Adipocyte (in vitro differentiated cells): ENCODE measurements at places on chromosomes 2 and 18.
A peak's percentile ranks its signal among the peaks of the same experiment; 100 is the strongest.

- no peak for DNase-seq
Observed at GRCh38 chr2:240563951-240564560, 3.9 kb downstream of the DUSP28 start.

- no peak for DNase-seq
Observed at GRCh38 chr18:48594471-48595094, 55.8 kb downstream of the CTIF start.

GRCh38 chr18:22737054-22737453, 196.1 kb upstream of the RBBP8 start:
- DNase-seq: no peak

DNA sequence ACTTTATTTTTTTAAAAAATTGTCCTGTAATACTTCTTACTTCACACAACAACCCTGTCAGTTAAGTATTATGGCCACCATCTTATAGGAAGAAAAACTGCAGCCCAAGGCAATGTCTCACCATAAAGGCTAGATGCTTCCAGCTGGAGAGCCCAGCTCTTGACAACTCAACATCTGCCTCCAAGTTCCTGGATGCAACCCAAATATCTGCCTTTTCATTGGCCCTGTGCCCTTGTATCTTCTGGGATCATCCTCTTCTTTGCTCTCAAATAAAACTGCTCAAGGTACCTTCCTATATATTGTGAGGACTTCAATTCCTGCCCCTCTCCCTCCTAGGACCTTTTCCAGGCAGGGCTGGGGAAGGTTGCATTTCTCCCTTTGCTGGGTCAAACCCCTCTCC, 69.5 kb downstream of the BIN1 start:
- DNase-seq: no peak

- DNase-seq: no peak
Observed at GRCh38 chr2:2331881-2332280, 806 bp upstream of the MYT1L start.

- no peak for DNase-seq
Observed at GRCh38 chr2:37820471-37820986, 104.6 kb upstream of the RMDN2 start.

DNA sequence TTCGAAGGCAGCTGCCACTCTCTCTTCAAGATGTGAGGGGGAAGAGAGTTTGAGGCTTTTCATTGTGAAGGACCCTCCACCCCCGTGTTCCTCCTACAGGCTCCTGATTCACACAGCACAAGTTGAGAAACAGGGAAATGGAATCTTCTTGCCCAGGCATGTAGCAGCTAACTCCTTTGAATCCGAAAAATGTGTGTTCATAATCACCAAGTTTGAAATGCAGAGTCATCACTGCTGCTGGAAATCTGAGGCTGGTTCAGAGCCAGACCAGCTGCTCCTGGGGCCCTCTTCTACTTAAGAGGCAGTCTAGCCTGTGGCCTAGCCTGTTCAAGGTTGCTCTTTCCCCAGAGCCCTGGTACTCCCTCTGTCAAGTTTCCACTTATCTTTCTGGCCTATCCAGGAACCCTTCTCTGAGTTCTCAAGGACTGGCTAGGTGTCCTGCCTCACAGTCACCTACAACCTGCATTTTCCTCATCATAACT, 166.4 kb downstream of the TMEM247 start:
- DNase-seq: peak; percentile 85

- no peak for DNase-seq
Observed at GRCh38 chr2:42572297-42573081, 4.1 kb downstream of the MTA3 start.

- DNase-seq: peak; percentile 21
Observed at GRCh38 chr2:163207693-163208370, 369.3 kb upstream of the KCNH7 start.

GRCh38 chr18:8081267-8081666, 514.2 kb downstream of the PTPRM start:
- DNase-seq: no peak

GRCh38 chr2:156435718-156436496, at the start of gene GPD2:
Gene GPD2, plus strand, starts transcription at chr2:156436379. Its CDS starts 39,727 bp downstream, at chr2:156476106.
- DNase-seq: peak; percentile 95

DNA sequence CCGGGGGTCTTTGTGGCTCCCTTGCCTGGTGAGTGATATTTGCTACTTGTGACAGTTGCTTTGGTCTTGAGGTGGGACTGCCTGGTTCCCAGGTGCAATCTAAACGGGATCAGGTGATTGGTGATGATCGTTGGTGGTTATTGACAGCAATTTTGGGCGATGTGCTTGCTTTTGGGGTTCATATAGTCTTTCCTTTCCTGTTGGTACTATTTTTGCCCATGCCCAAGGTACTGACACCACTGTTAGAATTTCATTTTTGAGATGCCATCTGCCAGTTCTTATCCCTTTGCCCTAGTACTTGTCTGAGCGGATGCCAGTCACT, 573 bp downstream of the WDR7 start:
- DNase-seq: no peak

DNA sequence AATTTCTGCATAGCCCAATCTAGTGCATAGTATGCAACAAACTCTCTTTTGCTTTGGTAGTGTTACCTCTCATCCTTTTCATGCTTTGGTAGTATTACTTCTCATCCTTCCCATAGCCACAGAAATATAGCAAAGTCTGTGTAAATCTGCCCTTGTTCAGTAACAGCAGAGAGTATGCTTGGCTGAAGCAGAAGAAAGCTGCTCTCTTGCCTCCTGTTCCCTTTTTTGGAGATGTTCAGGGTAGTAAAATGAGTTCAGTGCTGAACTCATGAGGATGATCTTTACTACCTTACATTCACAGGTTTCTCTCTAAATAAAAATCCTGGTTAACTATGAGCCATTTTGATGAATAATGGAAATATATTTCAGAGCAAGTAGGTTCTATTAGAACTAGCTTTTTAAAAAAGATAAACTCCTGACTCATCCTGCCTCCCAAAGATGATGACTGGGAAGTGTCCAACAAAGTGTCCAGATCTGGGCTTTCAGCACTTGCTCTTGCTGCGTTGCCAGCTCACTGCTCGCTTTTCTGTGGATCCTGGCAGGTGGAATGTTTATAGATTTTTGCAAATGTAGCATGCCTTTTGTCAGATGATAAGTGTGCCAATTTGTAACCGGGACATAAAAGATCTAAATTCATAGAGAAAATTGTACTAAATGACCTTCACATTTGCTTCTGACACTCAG, 29.4 kb upstream of the CHMP3 start:
- DNase-seq: no peak

- DNase-seq: no peak
Observed at GRCh38 chr18:45236676-45237075, 378.6 kb upstream of the SLC14A2 start.

GRCh38 chr2:75994759-75995158, 284.0 kb upstream of the GCFC2 start:
- no peak for DNase-seq

DNA sequence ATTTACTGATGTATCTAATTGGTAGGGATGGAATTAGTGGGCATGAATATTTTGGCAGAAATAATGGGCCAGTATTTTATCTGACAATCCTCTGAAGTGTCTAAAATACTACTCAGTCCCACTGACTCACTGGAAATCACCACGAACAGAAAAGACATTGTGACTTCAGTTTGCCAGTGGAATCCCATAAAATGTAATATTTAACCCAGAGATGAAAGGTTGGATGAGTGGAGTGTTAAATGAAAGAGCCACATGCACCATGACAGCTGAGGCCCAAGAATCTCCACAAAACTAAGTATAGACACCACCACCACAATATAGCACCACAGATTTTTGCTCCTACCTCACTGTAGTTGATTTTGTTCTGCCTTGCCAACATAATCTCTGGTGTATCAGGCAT, 103.9 kb downstream of the NEB start:
- DNase-seq: no peak

DNA sequence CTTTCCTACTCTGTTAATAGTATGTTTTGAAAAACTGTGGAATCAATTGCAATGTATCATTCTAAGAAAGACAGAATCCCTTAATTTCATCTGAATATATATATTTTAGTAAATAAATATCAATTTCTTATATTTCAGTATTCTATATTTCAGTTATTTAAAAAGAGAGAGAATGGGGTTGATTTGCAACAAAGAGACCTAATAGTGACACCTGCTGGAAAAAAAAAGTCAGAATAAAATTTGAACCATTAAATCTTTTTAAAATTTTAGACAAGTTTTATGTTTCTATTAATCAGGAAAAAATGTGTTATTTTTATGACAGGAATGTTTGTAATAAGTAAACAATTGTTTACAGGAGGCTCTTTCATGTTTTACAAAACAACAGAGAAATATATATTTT, 20.7 kb upstream of the CCNT2 start:
- peak; percentile 65 for DNase-seq
